ENCODE measurements at places on chromosomes 7 and 10.

GRCh38 chr10:44792119-44792775 lies 118.9 kb upstream of the TMEM72 start:
- H3K4me3 ChIP-seq: no peak overlapping the region
- no peak for DNase-seq
- H3K36me3 ChIP-seq: no peaks in the 10 kb centered on the region
- no peak overlapping the region for H3K27ac ChIP-seq
- H3K4me1 ChIP-seq: no peaks in the 10 kb centered on the region

GRCh38 chr10:73886661-73887293 lies 12.4 kb upstream of the CAMK2G start:
- no peak overlapping the region for H3K4me3 ChIP-seq
- no peak for DNase-seq
- H3K27me3 ChIP-seq: no peaks in the 10 kb centered on the region
- H3K36me3 ChIP-seq: no peaks in the 10 kb centered on the region
- H3K27ac ChIP-seq: no peak overlapping the region

GRCh38 chr10:11401264-11402235 lies 209.9 kb downstream of the USP6NL start:
- no peaks in the 10 kb centered on the region for H3K27me3 ChIP-seq
- no peak overlapping the region for H3K4me3 ChIP-seq
- no peak overlapping the region for H3K27ac ChIP-seq
- no peaks in the 10 kb centered on the region for H3K4me1 ChIP-seq
- no peak for DNase-seq

DNA sequence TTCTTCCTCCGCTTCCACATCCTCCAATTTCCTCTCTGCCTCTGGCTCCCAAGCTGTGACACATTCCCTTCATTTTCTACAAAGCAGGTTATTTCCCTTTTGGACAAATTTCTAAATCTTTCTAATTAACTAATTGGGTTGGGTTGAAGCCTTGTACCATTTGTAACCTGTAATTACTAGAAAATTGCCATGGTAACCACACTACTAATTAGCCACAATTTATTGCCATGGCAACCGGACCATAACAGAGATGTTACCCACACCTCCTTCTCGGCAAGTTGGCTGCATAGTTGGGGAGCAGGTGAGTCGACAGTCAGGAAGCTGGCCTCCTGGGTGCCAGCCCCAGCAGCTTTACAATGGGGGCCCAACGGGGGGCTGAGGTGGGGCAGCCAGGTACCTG lies 61.6 kb downstream of the GOLGA7B start:
- no peaks in the 10 kb centered on the region for H3K36me3 ChIP-seq
- H3K4me3 ChIP-seq: no peak overlapping the region
- DNase-seq: no peak
- H3K27me3 ChIP-seq: no peaks in the 10 kb centered on the region
- H3K4me1 ChIP-seq: peaks cover 6% of the 10 kb centered on the region

DNA sequence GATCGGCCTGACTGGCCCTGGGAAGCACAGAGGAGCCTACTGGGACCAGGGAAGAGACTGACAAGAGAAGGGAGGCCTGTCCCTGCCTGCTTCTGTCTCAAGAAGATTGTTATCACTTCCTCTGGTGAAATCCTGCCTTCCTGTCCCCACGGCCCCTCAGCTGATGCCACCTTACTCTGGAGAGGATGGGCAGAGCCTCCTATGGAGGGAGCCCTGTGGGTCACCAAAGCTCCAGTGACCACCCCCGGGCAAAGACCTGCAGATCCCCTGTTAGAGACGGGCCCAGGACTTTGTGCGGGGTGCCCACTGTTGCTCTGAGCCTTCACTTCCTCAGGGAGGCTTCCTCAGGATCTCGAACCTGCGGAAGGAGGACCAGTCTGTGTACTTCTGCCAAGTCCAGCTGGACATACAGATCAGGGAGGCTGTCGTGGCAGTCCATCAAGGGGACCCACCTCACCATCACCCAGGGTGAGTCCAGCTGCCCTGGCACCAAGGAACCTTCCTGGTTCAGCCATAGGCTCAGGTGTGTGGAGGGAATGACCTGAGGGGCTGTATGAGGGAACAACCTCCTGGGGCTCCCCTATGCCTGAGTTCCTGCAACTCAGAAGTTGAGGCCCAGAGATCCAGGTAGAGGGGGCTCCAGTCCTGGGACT lies 1.4 kb upstream of the PILRB start:
- H3K36me3 ChIP-seq: peaks cover 25% of the 10 kb centered on the region
- H3K4me1 ChIP-seq: no peaks in the 10 kb centered on the region
- no peaks in the 10 kb centered on the region for H3K27me3 ChIP-seq
- DNase-seq: no peak
- no peak overlapping the region for H3K27ac ChIP-seq

DNA sequence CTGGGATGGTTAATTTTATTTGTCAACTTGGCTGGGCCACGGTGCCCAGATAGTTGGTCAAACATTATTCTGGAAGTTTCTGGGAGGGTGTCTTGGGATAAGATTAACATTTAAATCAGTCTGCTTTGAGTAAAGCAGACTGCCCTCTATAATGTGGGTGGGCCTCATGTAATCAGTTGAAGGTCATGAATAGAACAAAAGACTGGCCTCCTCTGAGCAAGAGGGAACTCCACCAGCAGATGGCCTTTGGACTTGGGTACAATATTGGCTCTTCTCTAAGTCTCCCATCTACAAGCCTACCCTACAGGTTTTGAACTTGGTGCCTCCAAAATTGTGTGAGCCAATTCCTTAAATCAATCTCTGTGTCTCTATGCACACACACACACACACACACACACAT lies 61.8 kb downstream of the PLXNA4 start:
- H3K36me3 ChIP-seq: no peaks in the 10 kb centered on the region
- no peak overlapping the region for H3K27ac ChIP-seq
- H3K4me3 ChIP-seq: no peak overlapping the region
- H3K4me1 ChIP-seq: no peaks in the 10 kb centered on the region
